ENCODE measurements at places on chromosomes 1 and 21. TPM values are rescaled to one million over a fixed set of nuclear protein-coding genes. Genes with fewer than 3 reads are reported as not detected.

PLA2G2A gene
- not detected for total RNA-seq

DNA sequence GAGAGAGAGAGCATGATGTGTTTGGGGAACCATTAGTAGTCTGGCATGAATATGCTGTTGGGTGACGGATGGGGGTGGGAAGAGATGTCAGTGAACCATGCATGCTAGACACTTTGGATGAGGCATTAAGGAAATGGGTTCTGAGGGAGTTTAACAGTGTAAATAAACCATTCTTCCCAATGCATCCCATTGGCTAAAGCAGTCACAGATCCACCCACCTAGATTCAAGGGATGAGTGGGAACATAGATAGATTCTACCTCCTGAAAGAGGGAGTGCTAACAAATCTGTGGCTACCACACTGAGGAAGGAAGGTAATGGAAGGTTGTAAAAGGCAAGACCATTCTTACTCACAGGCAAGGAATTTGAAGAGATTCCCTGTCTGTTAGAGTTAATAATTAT is 129.8 kb upstream of the CACNA1E start:
- H3K4me3 ChIP-seq, result no peak overlapping the region
- H3K27me3 ChIP-seq, result peaks cover 6% of the 10 kb centered on the region
- no peaks in the 10 kb centered on the region for H3K36me3 ChIP-seq
- H3K27ac ChIP-seq, result no peak overlapping the region
- no peak for DNase-seq

DNA sequence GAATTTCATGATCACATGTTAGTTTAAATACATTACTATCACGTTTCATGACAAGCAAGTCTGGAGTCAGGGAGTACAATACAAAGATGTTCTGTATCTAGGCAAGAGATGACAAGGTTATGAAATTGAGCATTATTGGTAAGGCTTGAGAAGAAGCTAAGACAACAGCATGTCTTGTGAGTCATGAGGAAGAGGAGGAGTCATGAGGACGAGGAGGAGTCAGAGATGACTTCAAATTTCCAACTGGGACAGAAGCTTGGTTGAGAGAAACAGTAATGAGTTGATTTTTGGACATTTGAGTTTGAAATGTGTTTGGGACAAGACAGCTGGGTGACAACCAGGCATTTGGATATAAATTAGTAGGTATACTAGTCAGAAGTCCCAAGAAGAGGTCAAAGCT is 4.3 kb upstream of the UBE2U start:
- H3K4me3 ChIP-seq, result no peak overlapping the region
- H3K27ac ChIP-seq, result no peak overlapping the region
- no peaks in the 10 kb centered on the region for H3K4me1 ChIP-seq
- H3K27me3 ChIP-seq, result no peaks in the 10 kb centered on the region

- H3K36me3 ChIP-seq, result peaks cover 99% of the 10 kb centered on the region
- H3K27me3 ChIP-seq, result no peaks in the 10 kb centered on the region
- no peaks in the 10 kb centered on the region for H3K4me1 ChIP-seq
- no peak overlapping the region for H3K27ac ChIP-seq
- no peak for DNase-seq
These were observed 22.8 kb downstream of the MRAP start for GRCh38 chr21:32321480-32321879.

DNA sequence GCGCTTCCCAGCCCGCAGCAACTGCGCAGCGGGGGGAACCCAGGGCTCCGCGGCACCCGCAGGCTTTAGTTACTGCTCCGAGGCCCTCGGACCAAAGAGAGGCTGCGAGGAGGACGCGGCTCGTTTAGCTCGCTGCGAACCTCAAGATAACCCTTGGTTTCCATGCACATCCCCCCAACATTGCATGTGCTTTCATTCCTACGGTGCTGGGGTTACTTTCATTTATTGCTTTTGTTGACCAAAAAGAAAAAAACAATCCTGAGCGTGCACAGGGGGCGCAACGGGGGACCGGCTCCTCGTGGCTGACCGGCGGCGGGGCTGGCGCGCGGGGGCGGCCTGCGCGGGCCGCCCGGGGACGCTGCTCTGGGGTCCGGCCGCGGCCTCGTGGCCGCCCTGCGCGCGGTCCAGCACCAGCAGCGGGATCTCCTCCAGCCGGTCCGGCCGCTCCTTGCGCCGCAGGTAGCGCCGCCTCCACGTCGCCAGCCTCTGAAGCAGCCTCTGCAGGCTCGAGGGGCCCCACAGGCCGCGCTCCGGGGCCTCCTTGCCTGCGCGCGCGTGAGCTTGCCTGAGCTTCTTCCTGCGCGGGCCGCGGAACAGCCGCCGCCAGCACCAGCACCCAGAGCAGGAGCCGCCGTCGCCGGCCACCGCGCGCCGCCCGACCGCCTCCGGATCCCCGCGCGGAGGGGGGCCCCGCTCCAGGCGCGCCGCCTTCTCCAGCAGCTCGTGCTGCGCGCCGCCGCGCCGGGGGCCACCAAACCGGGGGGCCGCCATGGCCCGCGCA is 77.4 kb downstream of the DESI2 start:
- peaks cover 23% of the 10 kb centered on the region for H3K4me1 ChIP-seq
- DNase-seq, result peak; percentile 48
- no peaks in the 10 kb centered on the region for H3K36me3 ChIP-seq
- H3K27me3 ChIP-seq, result no peaks in the 10 kb centered on the region
- H3K27ac ChIP-seq, result peak overlapping the region; percentile 83

All from activated B cell treated with CpG ODN at 0.5 μM for 24 hours (primary cell).